ENCODE measurements at places on chromosomes 2 and 18.

GRCh38 chr2:186503827-186504606, 18.0 kb downstream of the ZC3H15 start:
- no peak for DNase-seq

DNA sequence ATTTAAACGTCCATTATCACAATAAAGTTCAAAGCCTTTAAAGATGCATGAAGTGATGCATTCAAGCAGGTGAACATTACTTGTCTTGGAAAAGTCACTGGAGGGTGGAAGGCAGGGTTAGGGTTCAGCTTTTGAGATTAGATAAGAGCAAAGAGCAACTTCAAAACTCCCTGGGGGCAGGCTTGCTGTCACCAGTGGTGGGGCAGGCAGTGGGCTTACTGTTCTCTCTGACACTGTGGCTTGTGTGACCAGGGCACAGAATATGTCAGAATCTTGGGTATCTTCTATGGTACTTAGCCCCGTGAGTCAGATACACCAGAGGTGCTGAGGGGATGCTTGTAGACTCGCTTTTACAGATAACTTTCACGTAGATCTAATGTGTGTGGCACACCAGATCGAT, 52.8 kb downstream of the WIPF1 start:
- no peak for DNase-seq

GRCh38 chr18:54835944-54836343, 7.7 kb downstream of the RAB27B start:
- no peak for DNase-seq

GRCh38 chr18:10011061-10011460, 97.2 kb downstream of the VAPA start:
- no peak for DNase-seq

DNA sequence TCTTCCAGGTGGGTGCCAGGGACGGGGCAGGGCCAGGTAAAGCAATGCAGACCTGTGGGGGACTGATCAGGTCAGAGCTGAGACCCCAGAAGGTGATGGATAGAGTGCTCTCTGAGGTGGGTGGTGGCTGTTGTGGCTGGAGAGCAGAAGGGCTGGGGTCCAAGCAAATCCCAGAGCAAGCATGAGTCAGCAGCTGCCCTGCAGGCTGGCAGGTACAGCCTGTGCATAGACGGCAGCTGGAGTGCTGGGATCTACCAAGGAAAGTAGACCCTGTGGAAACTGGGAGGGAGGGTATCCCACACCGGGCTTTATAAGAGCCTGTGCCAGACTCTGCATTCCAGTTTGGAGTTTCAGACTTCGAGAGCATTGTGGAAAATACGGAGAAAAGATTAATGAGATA, 663 bp downstream of the TRIM54 start:
- no peak for DNase-seq

GRCh38 chr18:62878305-62878704, 163.0 kb downstream of the PHLPP1 start:
- no peak for DNase-seq
